Body of pancreas (tissue), 4 donors: ENCODE measurements at places on chromosomes 12 and 14. TPM values are rescaled to one million over a fixed set of nuclear protein-coding genes. Genes with fewer than 3 reads are reported as not detected.

DNA sequence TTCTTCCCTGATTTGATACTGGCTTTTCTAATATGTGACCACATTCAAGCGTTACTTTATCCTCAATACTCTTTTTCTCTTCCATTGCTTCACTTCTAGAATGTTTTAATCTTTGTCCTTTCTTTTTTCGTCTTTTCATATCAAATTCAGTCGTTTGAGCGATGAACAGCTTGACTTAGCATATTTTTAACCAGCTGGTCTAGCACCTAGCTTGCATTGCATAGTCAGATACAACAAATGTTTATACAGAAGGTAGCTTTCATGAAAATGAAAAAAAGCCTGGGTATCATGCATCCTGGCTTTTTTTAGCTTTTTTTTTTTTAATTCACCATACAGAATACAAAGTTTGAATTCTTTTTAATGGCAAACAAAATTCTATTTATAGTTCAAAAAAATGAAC lies 1.2 kb downstream of the SOX5 start:
- DNase-seq = no peak
- no peak overlapping the region for H3K27ac ChIP-seq
- H3K27me3 ChIP-seq = no peaks in the 10 kb centered on the region
- no peaks in the 10 kb centered on the region for H3K36me3 ChIP-seq
- H3K4me3 ChIP-seq = no peak overlapping the region

DNA sequence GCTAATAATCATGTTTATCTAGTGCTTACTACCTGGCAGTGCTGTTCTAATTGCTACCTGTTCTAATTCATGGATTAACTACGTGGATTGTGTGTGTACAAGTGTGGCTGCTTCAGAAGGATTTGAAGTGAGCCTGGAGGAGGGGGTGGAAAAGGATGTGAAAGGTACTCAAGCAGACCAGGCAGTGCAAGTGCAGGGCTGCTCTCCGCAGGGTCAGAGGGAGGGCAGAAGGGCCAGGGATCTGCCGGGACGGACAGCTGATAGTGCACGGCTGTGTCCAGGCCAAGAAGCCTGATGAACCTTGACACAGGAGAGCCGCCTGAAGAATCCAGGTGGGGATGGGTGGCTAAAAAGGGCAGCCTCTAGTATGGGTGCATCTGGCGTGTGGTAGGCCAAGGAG lies 28.5 kb downstream of the PIWIL1 start:
- no peak for DNase-seq
- no peaks in the 10 kb centered on the region for H3K4me1 ChIP-seq
- H3K27ac ChIP-seq = no peak overlapping the region
- H3K27me3 ChIP-seq = no peaks in the 10 kb centered on the region

GRCh38 chr12:43861015-43861839 lies 25.3 kb downstream of the TMEM117 start:
- no peaks in the 10 kb centered on the region for H3K27me3 ChIP-seq
- H3K36me3 ChIP-seq = no peaks in the 10 kb centered on the region
- no peak overlapping the region for H3K4me3 ChIP-seq
- no peak for DNase-seq
- H3K27ac ChIP-seq = no peak overlapping the region

GRCh38 chr12:116436561-116437249 lies 122.5 kb upstream of the MAP1LC3B2 start:
- DNase-seq = peak; percentile 21
- no peak overlapping the region for H3K27ac ChIP-seq
- no peak overlapping the region for H3K4me3 ChIP-seq
- H3K36me3 ChIP-seq = no peaks in the 10 kb centered on the region
- peaks cover 24% of the 10 kb centered on the region for H3K4me1 ChIP-seq
- H3K27me3 ChIP-seq = no peaks in the 10 kb centered on the region

Gene ADAM20
- total RNA-seq = 3.1 TPM

Gene OASL
- 1.3 TPM for total RNA-seq

Gene MIP
- not detected for total RNA-seq
